Fibroblast of villous mesenchyme (primary cell): ENCODE measurements at places on chromosomes 2 and 18. TPM values are rescaled to one million over a fixed set of nuclear protein-coding genes. Genes with fewer than 3 reads are reported as not detected.

GRCh38 chr18:36333414-36333813 is 35.9 kb downstream of the FHOD3 start:
- peak; percentile 14 for DNase-seq

Gene PAX8
- 1.3 and 1.9 TPM in 2 replicates for total RNA-seq

DNA sequence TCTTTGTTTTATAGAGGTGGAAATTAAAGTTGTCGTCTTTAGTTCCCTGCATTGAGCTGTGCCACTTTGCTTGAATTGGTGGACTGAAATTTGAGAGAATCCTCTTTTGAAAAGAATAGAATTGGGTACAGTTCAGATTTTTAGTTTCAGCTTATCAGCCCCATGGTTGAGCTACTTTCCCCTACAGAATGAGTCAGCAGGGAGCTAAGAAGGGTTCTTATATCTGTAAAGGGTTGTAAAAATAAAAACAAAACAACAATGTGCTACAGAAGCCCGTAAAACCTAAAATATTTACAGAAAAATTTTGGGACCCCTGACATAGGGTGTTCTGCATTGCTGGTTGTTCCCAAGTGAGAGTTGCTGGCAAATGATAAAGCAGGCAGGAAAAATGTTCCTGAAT is 12.6 kb downstream of the SLC20A1 start:
- DNase-seq = peak; percentile 33

DNA sequence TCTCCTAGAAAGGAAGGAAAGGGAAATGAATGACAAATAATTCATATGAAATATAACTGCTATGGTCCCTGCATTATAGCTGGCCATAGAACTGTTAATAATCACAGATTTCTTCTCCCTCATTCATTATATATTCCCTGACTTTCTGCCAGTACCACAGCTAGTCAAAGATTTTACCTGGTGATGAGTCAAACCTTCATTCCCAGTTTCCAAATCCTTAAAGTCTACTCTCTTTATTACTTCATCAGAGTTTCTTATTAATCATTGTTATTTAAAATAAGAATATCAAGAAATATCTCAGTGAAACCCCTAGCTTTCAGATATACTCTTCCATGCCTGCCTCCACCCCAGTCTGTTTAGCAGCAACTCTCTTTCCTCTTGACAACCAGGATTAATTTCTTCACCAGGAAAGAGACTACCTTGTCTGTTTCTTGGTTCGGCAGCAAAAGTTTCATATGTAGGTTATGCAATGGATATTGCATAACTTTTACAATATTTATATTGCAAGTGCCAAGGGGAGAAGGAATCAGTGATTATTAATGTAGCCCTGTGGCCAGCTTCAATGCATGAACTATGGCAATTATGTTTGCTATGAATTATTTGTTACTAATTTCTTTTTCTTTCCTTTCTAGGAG is 533.8 kb downstream of the FBXO15 start:
- DNase-seq = peak; percentile 14

GRCh38 chr2:157897106-157897971 is 21.2 kb upstream of the ACVR1 start:
- DNase-seq = no peak

DNA sequence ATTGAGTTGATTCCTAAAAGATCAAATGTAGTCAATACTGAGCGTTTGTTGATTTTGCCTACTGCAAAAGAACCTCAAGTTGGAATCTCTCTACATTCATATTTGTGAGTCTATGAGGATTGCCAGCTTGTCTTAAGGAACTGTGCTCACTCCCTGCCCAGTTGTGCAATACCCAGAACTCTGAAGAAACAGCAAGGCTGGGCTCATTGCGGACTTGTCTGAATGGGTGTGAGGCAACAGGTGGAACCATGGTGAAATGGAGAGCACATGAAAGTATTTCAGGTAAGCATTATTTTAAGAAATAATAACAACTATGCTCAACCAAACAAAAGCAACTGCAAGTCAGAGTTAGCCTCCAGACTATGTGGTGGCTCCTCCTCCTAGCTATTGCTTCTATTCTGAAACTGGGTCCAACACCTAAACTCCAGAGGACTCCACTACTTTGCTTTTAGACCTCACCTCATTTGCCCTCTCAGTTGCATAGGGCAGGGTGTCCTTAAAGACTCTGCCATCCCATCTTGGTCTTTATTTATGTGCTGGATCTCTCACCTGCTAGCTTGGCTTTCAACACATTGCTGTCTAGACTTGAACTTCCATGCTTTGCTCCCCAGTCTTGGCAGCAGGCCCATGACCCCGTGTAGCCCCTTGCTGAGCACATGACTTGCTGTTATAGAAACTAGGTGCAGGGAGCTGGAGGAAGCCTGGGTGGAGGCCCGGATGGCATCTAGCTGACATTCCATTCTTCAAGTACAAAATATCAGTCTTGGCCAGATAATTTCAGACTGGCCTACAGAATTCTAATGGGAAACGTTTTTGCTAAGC is 94.8 kb upstream of the ARL5A start:
- DNase-seq = peak; percentile 25

DNA sequence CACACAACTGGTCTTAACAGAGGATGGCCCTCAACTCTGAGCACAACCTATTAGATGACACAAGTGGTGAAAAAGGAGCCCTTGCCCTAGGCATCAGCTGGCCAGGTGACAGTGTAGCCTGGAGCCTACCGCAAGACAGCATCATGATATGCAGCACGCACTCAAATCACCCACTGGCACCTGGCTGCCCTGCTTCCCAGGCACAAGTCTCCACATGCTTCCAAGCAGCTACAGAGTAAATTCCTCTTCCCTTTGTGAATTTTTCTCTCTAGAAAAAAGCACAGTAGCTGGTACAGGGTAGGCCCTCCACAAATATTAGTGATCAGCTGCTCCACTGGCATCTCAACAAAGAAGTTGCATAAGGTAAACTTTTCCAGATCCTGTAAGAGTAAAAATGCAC is 6.0 kb downstream of the FBXO15 start:
- no peak for DNase-seq

DNA sequence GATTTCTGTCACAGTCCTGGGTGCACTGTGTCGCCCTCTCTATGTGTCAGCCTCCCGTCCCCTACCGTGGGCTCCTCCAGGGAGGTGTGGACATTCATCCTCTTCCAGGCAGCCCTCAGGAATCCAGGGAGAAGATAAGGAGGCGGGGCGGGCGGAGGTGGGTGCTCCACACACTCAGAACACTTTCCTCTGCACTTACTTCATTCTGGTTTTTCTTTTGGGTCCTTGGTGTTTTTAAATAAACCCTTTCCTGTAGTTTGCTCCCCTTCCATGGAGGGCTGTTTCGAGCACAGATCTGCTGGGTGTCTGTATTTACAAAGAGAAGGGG is 183.9 kb downstream of the FAM210A start:
- no peak for DNase-seq

DNA sequence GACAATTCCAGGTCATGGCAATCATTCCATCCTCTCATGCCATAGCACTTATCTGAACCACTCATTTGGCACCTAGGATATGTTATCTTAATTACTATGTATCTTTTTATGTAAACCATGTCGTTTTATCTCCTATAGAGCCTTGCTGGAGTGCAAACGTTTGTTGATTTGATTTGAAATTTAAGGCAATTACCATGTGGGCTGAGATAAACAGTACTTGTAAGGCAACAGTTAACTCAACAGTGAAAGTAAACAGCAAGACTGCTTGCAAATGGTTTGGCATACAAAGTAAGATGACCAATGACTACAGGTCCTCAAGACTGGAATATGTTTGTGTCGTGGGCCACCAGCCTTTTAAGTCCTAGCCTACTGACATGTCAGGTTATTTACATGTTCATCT is 133.7 kb upstream of the ZFP36L2 start:
- DNase-seq = no peak

- DNase-seq = peak; percentile 72
Measured at GRCh38 chr2:196088203-196088602, 19.6 kb upstream of the DNAH7 start.

Gene NT5DC4
- not detected in 2 replicates for total RNA-seq

- no peak for DNase-seq
Measured at GRCh38 chr2:81395746-81396145, 1091.2 kb upstream of the LRRTM1 start.

GRCh38 chr2:134540990-134541389 is 177.8 kb downstream of the TMEM163 start:
- DNase-seq = no peak

- no peak for DNase-seq
Measured at GRCh38 chr2:122515731-122516290, 760.4 kb downstream of the TSN start.

Gene UBE2E3
- total RNA-seq = 61.5 and 66.9 TPM in 2 replicates

GRCh38 chr2:219783359-219783975 is 156.0 kb downstream of the SLC4A3 start:
- no peak for DNase-seq

- no peak for DNase-seq
Measured at GRCh38 chr18:38796762-38797161, 1231.2 kb upstream of the CELF4 start.

Gene GLS
- total RNA-seq = 375 and 519 TPM in 2 replicates

Gene PLGLB1
- total RNA-seq = 0.32 and 3.0 TPM in 2 replicates

DNA sequence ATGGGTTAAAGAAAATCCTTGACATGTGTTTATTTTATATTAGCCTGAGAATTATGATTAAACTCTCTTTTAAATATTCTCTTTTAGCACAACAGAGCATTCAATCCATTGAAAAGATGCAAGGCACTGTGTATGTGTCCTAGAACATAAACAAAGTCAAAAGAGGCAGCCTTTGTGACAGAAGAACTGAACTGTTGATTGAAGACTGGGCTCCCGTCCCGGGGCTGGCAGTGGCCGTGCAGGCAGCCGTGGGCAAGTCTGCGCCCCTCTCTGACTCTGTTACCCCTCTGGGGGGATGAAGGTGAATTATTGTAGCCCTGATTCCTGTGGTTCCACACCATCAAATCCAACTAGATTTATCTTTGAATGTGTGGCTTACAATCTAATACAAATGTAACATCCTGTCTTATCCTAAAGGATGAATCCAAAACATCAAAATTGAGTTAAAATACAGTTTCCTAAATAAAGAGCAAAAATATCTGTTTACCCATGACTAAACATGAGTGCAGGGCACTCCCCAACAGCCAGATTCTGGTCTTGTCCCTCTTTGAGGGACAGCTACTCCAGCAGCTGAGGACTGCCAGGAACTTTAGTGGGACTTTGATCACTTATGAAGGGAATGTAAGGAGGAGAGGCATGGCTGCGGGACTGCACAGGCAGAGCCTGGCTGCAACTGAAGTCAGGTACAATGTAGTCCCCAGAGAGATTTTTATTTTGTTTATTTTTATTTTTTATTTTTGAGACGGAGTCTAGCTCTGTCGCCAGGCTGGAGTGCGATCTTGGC is 37.3 kb upstream of the SH3BP4 start:
- DNase-seq = no peak

DNA sequence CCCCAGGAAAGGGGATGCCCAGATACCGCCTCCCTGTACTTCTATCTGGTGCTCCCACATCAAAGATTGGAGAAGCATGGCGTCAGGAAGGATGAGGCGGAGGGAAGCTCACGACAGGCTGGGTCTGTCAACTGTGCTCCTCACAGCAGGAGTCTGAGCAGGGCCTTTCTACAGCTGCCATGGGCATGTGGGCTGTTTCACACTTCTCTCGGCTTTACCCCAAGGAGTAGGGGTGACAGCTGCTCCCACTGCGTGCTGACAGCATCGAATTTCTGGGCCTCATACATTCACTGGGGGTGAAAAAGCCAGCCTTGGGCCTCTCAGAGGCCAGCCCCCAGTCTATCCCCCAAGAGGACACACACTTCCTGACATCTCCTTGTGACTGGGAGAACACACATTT is 21.1 kb downstream of the NEURL3 start:
- DNase-seq = no peak

- peak; percentile 33 for DNase-seq
Measured at GRCh38 chr2:72847534-72848315, 21.9 kb upstream of the EXOC6B start.

DNA sequence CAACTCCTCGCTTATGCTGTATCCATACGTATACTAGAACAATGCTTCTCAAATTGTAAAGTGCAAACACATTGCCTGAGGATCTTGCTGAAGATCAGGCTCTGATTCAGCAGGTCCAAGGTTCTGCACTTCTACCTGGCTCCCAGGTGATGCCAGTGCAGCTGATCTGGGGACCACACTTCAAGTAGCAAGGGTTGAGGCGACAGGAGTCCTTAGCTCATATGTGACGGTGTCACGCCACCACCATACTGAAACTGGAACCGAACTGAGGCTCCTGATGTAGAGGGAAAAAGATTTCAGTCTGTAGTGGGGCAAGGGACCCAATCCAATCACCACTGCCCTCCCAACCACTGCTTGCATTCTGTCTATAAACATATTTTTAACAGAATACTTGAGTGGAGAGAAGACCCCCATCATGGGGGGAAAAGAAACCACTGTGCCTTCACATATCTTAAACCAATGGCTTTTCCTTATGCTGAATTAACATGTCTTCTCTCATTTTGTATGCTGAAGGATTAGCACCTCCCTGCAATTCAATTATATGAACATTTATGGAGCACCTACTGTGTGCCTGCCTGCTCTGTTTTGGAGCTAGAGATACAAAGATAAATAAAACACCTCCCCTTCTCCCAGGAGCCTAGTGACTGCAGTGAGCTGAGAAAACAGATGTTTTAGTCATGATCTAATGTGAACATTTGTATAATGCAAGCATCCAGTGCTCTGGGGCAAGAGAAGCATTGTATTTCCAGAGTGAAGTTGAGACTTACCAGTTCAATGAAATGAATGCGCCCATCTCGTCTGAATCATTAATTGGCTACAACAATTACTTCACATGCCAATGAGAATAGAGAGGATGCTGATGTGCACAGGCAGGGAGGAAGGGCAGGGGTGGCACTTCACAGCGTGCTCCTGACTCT is 6.6 kb upstream of the ASAP2 start:
- peak; percentile 70 for DNase-seq

Gene ST6GAL2
- 4.3 and 5.2 TPM in 2 replicates for total RNA-seq

- no peak for DNase-seq
Measured at GRCh38 chr2:148922776-148923475, 47.9 kb downstream of the KIF5C start.

Gene CYTIP
- under 0.01 and 0.43 TPM in 2 replicates for total RNA-seq

GRCh38 chr2:212032032-212032431 is 506.6 kb downstream of the ERBB4 start:
- DNase-seq = peak; percentile 33

Gene GREB1L
- total RNA-seq = 8.7 and 25.0 TPM in 2 replicates

DNA sequence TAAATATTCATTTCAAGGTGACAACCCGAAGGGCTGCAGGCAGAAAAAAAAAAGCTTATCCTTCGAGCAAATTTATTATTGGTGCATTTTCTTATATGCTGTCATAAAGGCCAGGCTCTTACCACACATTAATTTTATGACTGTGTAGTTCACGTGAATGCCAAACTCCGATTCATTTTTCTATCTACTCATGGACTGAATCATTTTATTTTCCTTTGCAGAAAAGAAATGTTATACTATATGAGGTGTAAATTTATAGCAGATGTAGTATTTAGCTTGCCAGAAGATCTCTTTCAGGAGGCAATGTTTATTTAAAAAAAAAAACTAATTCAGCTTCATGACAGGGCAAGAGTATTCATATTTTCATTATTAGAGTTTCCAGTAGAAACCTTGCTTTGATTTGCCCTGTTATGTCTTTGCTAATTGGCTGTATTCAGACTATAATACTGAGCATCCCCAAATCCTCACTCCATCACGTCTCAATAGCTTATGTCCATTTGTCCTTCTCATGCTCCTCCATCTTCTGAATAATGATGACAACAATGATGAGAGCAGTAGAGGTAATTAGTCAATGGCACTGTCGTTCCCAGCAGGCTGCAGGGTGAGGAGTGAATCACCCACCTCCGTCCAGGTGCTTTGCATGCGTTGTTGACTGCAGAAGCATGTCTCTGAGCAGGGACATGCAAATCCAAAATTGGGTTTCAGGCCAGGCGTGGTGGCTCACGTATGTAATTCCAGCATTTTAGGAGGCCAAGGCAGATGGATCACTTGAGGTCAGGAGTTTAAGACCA is 101.1 kb upstream of the RAB12 start:
- DNase-seq = no peak

- DNase-seq = no peak
Measured at GRCh38 chr2:85195956-85196355, 62.8 kb downstream of the TCF7L1 start.
